ENCODE measurements at places on chromosomes 1 and 21.

DNA sequence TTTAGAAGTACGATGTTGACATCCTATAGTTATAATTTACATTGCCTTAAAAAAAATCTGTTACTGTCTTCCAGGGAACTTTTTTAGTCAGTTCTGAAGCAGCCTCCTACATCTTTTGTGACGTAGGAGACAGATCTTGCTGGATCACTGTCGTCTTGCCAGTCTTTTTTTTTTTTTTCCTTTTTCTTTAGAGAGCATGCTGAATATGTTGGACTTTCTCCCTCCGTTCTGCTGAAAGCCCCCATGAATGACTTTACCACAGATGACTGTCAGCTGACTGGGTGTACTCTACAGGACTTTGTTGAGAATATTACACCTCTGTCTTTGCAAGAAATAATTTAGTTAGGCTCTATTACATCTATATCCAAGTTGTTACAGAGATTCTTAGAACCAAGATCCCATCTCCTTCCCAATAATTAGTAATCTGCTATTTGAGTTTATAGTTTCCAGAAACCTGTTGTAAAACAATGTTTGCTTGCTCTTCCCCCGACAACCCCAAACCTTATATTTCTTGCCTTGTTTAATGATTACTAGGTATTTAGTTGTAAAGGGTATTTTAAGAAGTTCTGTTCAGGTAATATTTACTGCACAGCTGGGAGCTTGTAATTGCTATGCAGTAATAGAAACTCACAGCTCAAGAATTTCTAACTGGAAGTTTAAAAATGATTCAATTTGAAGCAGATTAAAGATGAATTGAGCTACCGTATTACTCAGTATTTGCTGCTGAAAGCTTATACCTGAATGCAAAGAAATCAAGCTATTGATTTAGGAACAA, 61.8 kb downstream of the RASAL2 start:
- H3K27me3 ChIP-seq, result no peaks in the 10 kb centered on the region
- H3K36me3 ChIP-seq, result no peaks in the 10 kb centered on the region
- H3K4me1 ChIP-seq, result no peaks in the 10 kb centered on the region
- H3K27ac ChIP-seq, result no peak overlapping the region
- no peak for DNase-seq

DNA sequence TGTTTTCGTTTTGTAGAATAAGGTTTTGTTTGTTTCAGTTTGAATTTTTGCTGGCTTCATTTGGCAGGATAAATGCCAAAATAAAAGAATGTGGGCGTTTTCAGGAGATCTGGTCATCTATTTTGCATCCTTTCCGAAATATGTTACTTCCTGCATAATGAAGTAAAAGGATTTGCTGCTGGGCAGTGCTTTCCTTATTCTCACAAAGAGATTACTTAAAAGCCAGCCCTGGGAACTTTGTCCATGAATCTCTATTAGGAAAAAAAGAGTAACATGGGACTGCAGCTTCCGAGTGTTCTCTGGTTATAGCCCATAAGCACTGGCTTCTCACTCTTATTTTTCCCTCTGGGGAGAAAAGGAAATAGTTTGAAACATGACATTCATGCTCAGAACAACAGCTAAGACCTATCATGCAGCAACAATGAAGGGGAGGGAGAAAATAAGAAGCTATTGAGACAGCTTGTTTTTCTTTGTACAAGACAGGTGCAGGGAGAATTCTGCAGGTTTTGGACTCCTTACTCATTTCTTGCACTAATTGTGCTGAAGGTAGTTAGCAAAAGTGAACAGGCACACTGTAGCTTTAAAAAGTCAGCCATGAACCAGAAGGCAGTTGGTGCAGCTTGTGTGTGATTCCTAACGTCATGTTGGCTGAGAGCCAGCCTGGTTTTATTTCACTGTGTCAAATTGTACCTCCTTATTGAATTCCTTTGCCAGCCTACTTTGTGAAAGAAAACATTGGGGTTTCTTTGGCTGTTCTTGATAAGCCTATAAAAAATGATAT, at the start of gene SAMD13:
SAMD13 (plus strand) TSS at position 705 of the 781 bp plus-strand sequence. CDS start 1,527 bp downstream, outside the sequence.
- H3K36me3 ChIP-seq, result no peaks in the 10 kb centered on the region
- H3K27ac ChIP-seq, result peak within 1 kb of the TSS; percentile 38
- H3K27me3 ChIP-seq, result no peaks in the 10 kb centered on the region
- peak within 1 kb of the TSS; percentile 39 for H3K4me3 ChIP-seq
- DNase-seq, result no peak
- peaks cover 34% of the 10 kb centered on the region for H3K4me1 ChIP-seq

DNA sequence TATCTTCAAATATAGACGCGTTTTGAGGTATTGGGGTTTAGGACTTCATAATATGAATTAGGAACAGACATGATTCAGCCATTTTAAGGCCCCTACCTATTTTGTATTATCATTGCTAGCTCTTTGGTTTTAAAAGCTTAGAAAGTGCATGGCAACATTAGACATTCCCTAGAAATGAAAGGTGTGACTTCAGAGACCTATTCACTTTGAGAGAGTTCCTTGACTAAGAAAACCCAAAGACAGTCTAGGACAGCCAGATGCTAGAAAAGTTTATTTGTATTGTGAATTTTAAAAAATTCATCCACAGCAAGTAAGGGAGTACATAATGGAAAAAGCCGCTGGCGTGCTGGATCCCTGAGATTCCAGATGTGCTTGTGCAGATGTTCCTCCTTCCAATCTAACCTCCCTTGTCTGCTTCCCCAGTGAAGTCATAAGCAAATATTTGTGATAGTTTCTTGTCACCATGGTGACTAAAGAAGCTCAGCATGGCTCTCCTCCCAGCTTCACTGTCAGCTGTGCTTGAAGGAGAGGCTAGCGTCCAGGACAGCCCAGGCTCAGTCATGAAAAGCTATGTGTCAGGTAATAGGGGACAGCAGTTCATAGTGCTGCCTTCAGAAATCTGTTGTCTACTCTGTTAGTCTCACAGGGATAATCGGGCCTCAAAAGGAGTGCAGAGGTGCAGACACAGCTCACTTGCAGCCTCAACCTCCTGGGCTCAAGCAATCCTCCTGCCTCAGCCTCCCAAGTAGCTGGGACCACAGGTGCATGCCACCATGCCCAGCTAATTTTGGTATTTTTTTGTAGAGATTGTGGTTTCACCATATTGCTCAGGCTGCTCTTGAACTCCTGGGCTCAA, 34.8 kb downstream of the KPNA6 start:
- H3K27ac ChIP-seq, result peak overlapping the region; percentile 45
- H3K36me3 ChIP-seq, result no peaks in the 10 kb centered on the region
- no peak overlapping the region for H3K4me3 ChIP-seq
- peaks cover 10% of the 10 kb centered on the region for H3K4me1 ChIP-seq

DNA sequence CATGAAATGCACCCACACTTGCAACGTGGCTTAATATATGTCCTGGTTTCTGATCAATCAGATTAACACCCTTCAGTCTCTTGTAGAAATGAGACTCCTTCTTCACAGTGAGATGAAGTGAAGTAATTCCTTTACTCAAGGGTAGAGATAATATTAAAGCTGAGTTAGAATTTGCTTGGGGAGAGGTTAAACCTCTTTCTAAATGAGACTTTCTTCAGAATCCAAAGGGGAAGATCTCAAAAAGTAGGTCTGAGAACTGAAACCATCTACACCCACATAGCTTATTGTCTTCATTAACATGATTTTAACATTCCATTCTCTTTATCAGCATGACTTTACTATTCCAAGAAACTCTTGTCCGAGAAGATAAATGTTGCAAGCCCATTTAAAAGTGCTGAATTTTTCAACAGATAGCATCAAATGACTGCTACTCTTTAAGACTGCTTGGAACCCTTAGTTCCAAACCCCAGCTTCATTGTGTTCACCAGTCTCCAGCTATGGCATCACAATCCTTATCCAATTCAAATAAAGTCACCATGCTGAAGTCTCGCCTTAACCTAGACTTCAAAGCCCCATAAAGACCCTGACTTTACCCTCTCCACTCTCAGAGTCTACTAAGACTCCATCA, 19.2 kb upstream of the TRAF3IP3 start:
- no peak for DNase-seq
- H3K36me3 ChIP-seq, result no peaks in the 10 kb centered on the region
- no peaks in the 10 kb centered on the region for H3K27me3 ChIP-seq

DNA sequence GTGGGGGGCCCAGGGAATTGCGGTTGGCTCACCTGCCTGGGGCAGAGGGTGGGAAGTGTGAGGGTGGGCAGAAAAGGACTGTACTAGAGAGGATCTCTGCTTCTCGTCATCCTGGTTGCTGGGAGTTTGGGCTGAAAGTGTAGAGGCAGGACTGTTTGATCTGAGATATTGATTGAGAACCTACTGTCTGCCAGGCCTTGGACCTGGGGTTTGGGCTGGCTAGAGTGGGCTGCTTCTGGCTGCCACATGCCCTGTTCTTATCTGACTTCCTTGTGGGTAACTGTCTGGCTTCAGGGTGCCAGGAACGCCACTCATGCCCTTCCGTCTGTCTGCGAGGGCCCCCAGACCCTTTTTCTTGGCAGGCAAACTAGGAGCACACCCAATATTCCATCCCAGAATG, 200.9 kb downstream of the FOXD2 start:
- H3K4me3 ChIP-seq, result no peak overlapping the region

GRCh38 chr21:45539796-45540600, 2.2 kb downstream of the SLC19A1 start:
- H3K4me3 ChIP-seq, result no peak overlapping the region
- peaks cover 7% of the 10 kb centered on the region for H3K4me1 ChIP-seq
- no peaks in the 10 kb centered on the region for H3K27me3 ChIP-seq
- H3K27ac ChIP-seq, result no peak overlapping the region

DNA sequence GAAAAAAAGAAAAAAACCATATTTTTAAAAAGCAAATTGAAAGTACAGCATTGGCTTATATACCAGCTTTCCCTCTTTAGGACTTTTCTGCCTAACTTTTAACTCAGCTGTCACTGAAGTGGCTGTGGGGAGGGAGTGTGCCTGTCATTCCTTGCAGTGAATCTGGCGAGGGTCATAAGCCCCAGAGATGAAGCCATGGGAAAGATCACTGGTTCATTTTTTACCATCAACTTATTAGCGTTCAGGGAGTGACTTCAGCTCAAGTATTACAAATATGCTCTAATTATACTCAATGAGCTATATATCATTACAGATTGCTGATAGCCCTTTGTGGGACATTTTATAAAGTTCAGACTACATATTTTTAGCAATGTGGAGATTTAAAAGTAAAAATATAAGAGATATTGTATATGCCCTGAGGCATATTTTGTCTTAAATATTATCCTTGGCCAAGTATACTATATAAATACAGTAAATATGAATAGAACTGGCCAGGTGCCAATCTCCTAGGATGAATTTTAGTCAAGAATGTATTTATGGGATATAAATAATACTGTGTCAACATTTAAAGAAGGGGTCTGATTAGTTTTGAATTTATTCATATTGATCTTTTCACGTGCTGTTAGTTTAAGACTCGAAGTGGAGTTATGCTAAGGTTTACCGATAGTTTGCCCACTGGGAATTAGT, 4.4 kb downstream of the TGFB2 start:
- peaks cover 12% of the 10 kb centered on the region for H3K4me1 ChIP-seq
- no peaks in the 10 kb centered on the region for H3K27me3 ChIP-seq
- peak overlapping the region; percentile 70 for H3K4me3 ChIP-seq
- H3K36me3 ChIP-seq, result no peaks in the 10 kb centered on the region

- H3K4me3 ChIP-seq, result no peak overlapping the region
- no peaks in the 10 kb centered on the region for H3K27me3 ChIP-seq
- H3K27ac ChIP-seq, result no peak overlapping the region
- H3K36me3 ChIP-seq, result no peaks in the 10 kb centered on the region
Measured at GRCh38 chr1:232291681-232292080, 338.3 kb downstream of the SIPA1L2 start.

Measured in upper lobe of right lung (tissue), 1 donor.